ENCODE measurements at places on chromosomes 4 and X. TPM values are rescaled to one million over a fixed set of nuclear protein-coding genes. Genes with fewer than 3 reads are reported as not detected.

GDPD2 gene
- 0.14 TPM for total RNA-seq

HSFX4 gene
- total RNA-seq = not detected

CCDC110 gene
- total RNA-seq = 0.34 TPM

RNF128 gene
- total RNA-seq = not detected

PDHA2 gene
- not detected for total RNA-seq

Data from A549 treated with Mapracorat at 1 μM for 4 hours (cell line).